CMK (cell line): ENCODE measurements at places on chromosomes 3 and 15.

DNA sequence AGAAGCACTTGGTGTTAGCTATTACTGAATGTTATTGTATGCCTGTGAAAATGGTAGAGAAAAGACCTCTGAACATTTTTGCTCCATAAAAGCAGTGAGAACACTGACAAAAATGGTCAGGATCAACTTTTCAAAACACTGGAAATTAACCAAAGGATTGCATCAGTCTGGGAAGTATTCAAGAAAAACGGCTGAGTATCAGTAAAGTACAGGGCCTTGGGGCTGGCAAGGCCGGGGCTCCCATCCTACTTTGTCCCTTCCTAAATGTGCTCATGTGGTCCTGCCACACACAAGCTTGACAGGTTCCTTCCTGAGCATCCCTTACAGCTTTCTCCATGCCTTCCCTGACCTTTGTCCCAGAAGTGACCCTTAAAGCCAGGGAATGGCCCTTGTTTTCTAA, 84.0 kb downstream of the CFAP20DC start:
- no peak for DNase-seq

GRCh38 chr3:34360713-34361112, 562.3 kb downstream of the PDCD6IP start:
- DNase-seq, result no peak

DNA sequence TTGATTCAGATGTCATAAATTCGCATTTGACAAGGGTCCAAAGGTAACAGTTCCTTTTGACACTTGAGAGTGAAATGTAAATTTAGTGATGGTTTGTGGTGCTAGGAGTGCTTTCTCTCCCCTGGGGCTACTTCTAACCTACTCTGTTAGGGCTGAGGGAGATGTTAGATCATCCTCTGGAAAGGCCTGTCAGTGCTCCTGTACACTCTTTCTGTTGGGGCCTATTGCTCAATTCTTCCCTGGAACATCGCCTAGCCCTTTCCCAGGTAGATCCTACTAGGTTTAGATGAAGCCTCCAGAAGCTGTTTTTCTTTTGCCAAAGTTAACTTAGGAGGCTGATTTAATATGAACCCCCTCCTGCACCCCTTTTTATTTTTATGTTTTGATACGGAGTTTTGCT, 1.4 kb downstream of the PCCB start:
- no peak for DNase-seq

DNA sequence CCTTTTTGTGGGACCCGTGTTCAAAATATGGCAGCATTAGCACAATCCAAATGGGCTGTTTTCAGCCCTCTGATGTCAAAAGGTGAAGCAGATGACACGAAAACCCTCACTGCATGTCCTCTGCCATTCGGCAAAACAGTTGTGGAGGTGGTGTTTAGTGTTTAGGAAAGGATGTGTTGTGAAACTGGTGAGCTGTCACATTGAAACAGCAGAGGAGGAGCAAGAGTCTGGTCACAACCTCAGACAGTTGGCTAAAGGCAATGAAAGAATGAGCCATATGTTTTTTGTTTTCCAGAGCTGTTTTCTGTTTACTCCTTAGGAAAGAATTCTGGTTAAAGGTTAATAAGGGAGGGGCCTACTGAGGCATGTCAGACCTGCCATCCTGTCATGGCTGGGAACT, 140.7 kb downstream of the VPS8 start:
- no peak for DNase-seq

- DNase-seq, result no peak
These were observed 32.2 kb downstream of the SLC6A11 start for GRCh38 chr3:10848261-10848660.

- no peak for DNase-seq
These were observed 41.1 kb downstream of the VGLL3 start for GRCh38 chr3:86949850-86950249.

GRCh38 chr15:51536965-51537574, 85.5 kb downstream of the DMXL2 start:
- no peak for DNase-seq

GRCh38 chr15:93296759-93297500, 207.9 kb upstream of the RGMA start:
- DNase-seq, result no peak

DNA sequence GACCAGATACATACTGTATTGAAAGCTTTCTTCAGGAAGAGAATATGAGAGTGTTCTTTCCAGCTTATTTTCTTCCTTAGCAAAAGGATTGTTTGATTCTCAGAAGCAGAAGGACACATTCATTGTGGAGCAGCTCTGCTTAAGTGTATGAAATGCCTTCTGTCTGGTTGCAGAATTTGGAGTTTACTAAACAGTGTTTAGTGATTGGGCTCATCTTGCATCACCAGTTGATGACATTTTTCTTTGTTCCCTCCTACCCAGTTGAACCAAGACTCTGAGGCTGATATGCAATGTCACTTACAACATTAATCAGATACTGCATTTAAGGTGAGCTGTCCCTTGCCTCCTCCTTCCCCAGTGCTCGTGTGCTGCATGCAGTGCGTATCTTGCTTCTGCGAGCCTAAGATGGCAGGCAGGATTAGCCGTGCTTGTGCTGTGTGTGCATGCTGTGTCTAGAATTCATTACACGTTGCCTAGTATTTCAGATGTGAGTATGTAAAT, 18.4 kb downstream of the ZBTB38 start:
- DNase-seq, result no peak

DNA sequence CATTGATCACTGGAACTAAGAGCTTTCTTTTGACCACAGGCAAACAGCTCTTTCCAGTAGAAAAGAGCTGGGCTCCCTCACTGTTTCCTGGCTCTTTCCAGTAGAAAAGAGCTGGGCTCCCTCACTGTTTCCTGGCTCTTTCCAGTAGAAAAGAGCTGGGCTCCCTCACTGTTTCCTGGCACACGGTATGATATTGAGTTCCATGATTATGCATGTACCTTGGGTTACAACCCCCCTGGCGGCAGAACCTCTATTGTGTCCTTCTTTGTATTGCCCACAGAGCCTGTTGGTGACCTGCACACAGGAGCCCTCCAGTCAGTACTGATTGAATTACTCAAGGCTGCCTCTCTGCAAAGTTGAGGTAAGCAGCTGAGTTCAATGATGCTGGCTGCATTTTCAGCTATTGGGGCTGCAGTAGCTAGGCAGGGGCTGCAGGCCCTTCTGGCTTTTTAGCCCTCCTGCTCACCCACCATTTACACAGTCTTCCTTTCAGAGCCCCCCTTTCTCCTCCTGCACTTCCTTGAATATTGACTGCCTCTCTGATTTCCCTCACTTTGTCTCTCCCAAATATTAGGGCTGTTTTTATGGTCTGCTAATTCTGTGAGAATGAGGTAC, 10.2 kb downstream of the ACKR2 start:
- no peak for DNase-seq

DNA sequence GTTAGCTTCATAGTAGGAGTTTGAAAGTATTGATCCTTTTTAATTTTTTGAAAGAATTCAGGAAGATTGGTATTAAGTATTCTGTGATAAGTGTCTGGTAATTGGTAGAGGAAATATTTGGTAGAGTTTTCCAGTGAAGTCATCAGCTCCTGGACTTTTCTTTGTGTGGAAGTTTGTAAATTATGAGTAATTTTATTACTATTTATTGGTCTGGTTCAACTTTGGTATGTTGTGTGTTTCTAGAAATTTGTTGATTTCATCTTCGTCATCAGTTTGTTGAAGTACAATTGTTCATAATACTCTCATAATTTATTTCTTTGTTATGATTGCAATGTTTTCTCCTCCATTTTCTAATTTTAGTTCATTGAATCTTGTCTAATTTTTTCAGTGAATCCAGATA, 832.0 kb downstream of the OTOL1 start:
- no peak for DNase-seq
